ENCODE measurements at places on chromosomes 5 and 9.
A peak's percentile ranks its signal among the peaks of the same experiment; 100 is the strongest.

- DNase-seq = peak; percentile 53
Observed at GRCh38 chr5:83426855-83427254, 44.7 kb upstream of the VCAN start.

GRCh38 chr5:121478636-121479035 is 373.0 kb upstream of the FTMT start:
- DNase-seq = no peak

GRCh38 chr5:178522361-178522760 is 67.8 kb downstream of the COL23A1 start:
- DNase-seq = no peak

DNA sequence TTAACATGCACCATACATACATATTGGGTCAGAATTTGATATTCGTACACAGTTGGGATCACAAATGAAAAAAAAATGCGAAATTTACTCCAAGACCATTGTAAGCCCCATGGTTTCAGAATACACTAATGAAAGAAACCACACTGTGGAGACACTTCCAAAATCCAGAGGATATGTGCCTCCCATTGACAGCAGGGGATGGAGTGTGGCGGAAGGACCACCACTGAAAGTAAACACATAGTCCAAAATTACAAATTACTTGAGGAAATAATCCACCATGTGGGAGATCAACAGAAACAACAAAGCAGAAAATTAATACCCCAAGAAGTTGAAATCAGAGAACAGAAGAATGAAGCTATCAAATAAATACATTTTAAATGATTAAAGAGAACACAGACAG is 291.6 kb upstream of the PAPPA start:
- no peak for DNase-seq

DNA sequence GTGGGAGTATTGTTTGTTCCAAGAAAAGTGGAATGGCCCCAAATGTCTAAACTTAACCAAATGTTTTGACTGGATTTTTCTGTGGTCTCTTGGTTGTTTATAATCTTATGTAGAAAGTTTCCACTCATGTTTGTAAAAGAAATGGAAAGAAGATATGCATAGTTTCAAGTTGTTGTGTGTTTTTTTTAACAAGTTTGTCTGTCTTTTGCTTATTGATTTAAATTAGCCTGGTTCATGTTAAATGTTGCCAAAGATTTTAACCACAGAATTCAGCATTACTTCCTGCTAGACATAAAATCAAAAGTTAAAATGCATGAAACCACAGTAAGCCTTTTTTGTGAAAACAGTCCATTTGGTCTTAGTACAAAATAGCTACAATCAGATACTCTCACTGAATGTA is 14.0 kb downstream of the PPWD1 start:
- DNase-seq = no peak

GRCh38 chr9:115191667-115192066 is 73.7 kb upstream of the TNC start:
- DNase-seq = no peak

- DNase-seq = no peak
Observed at GRCh38 chr9:16368237-16369087, 502.0 kb downstream of the BNC2 start.

DNA sequence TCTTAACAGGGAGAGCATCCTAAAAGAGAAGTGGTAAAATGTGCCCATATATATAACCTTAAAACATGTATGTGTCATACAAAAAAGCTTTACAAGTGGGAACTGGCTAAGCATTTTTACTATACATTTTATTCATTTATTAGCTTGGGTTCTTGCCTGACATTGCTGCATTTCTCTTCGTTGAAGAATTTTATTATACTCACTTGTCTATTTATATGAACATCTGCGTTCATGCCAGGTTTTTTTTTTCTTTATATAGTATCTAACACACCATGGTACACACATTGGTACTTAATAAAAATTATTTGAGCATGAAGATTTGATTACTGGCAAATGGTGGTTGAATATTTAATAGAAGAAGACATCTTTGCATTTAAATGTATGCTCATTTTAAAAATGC is 492.3 kb downstream of the SPATA31D1 start:
- DNase-seq = no peak

DNA sequence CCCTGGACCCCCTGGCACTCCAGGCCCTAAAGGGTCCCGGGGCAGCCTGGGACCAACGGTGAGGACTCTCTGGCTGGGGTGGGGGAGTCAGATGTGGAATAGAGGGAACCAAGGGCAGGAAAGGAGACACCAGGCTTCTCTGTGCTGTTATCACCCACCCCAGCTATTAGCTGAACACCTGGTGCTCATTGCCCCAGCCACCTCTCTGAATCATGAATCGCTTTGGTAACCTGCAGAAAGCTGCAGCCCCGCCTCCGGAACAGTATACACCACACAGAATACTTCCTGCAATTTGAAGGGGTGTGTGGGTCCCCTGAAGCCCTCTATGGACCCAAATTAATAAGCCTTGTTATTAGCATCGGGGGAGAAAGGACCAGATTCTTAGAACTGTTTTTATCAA is 40.4 kb upstream of the ORM1 start:
- no peak for DNase-seq

GRCh38 chr9:94160594-94161501 is 76.6 kb downstream of the PTPDC1 start:
- no peak for DNase-seq

DNA sequence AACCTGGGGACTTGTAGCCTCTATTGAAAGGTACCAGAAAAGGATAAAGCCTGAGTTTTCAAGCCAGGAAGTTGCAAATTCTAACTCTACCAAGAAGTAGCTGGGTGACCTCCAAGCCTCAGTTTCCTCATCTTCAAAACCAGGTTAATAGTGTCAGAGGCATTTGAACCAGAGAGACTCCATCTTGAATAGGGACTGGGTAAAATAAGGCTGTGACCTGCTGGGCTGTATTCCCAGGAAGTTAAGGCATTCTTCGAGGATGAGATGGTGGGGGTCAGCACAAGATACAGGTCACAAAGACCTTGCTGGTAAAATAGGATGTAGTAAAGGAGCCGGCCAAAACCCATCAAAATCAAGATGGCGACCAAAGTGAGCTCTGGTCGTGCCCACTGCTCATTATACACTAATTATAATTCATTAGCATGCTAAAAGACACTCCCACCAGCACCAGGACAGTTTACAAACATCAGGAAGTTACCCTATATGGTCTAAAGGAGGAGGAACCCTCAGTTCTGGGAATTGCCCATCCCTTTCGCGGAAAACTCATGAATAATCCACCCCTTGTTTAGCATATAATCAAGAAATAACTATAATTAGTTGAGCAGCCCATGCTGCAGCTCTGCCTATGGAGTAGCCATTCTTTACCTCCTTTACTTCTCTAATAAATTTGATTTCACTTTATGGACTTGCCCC is 3.8 kb upstream of the SERINC5 start:
- DNase-seq = no peak

- DNase-seq = no peak
Observed at GRCh38 chr9:99076483-99077171, 28.3 kb upstream of the TGFBR1 start.

All from GM06990 (cell line).